ENCODE measurements at places on chromosomes 6 and 20.

DNA sequence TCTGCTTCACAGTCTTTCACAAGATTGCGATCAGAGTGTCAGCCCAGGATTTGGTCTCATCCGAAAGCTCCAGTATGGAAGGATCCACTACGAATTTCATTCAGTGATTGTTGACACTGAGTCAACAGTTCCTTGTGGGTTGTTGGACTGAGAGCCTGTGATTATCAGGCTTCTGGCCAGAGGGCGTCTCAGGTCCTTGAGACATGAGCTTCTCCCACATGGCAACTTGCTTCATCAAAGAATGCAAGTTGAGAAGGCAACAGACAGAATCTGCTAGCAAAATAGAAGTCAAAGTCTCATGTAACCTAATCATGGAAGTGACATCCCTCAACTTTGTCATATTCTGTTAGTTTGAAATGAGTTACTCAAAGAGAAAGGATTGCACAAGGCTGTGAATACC is 40.5 kb upstream of the PKHD1 start:
- DNase-seq, result no peak

- no peak for DNase-seq
Observed at GRCh38 chr6:36514554-36515456, 32.5 kb downstream of the STK38 start.

- DNase-seq, result no peak
Observed at GRCh38 chr6:33826537-33826936, 22.7 kb upstream of the MLN start.

GRCh38 chr6:24272553-24272952 is 85.3 kb downstream of the DCDC2 start:
- no peak for DNase-seq

DNA sequence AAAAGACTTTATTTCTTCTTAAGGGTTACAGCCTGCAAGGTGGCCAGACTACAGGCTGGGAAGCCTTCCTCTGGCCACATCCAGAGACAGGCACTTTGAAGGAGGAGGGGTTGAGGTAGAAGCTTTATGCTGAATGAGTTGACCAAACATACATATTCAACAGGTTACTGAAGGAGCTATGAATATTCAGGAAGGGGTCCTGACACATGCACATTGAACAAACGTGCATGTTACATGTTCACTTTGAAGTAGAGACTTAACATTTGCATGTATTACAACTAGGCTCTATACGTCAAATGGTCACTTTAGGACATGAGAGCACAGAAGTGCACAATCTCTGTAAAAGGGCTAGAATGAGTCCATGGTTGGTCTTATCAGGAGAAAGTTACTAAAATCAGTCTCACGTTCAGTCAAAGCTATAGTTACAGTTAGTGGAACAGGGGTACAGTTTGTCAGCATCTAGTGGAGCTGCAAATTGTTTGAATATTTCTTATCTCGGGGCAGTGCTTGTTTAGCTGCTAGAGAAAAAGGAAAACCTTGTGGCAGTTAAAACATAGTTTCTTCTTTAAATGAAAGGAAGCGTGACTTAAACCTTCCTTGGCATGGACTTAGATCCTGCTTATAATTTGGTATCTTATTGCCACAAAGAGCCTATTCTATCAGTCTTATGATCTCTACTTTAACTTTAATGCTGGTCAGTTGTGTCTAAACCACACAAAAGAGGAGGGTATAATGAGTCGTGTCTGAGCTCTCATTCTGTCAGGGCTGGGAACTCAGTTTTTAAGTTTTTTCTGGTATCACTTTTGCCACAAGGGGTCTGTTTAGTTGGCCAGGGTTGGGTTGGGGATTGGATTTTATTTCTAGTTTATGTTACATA is 4.6 kb upstream of the ZSCAN9 start:
- DNase-seq, result no peak

DNA sequence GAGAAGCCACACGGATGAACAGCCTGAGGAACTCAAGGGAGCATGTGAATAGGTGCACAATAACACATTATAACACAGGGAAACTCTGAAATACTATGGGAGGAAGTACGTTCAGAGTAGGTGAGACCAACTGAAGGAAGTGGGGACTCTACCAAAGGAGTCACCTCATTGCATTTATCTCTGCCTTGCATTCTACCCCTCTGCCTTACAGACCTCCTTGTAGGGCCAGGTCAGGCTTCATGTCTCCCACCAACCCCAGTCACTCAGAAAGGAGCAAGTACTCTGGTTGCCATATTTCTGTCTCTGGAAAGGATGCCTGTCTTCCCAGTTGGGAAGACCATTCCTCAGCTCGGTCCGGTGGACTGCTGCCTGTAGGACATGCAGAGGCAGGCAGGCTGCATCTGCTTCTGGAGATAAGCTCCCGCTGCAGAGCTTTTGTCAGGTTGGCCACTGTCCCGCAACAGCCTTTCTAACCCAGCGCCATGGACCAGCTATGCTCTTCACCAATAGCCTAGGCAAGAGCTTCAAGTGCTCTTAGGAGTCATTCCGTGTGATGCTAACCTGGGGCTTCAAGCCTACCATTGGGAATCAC is 51.6 kb upstream of the ASIP start:
- no peak for DNase-seq

- DNase-seq, result peak; percentile 54
Observed at GRCh38 chr6:52399511-52400312, 20.4 kb upstream of the EFHC1 start.

- no peak for DNase-seq
Observed at GRCh38 chr6:170236131-170236836, 54.6 kb downstream of the DLL1 start.

GRCh38 chr6:133435065-133435728 is 194.0 kb downstream of the EYA4 start:
- no peak for DNase-seq

DNA sequence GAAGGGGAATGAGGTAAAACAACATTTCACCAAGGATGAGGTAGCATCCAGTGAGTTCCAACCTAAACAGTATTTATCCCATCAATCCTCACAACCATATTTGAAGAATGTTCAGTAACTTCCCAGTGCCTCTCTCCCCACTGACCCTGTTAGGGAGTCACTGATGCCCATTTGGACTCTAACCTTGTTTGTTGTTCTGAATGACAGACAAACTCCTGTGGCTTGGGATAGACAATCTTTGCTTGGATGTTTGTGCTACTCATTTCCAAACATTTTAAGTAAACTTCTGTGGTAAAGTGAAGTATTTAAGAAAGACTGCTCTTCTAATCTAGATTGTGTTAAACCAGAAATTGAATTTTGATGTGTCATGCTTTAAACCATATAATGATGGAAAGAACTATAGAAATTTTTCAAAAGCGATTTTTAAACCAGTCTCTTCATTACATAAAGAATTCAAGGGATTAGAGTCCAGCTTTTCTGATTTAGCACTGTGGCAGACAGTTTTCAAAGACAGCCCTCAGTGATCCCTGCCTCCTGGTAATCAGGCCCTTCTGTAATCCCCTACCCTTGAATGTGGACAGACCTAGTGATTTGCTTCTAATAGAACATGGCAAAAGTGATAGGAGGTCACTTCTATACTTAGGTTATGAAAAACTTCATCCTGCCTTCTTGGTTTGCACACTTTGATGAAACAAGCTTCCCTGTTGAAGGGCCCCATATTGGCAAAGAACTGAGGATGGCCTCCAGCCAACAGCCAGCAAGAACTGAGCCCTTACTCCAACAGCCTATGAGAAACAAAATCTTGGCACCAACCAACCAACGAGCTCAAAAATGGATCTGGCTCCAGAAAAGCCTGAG is 191.6 kb downstream of the DST start:
- no peak for DNase-seq

- DNase-seq, result no peak
Observed at GRCh38 chr6:138275976-138276375, 57.7 kb upstream of the PBOV1 start.

DNA sequence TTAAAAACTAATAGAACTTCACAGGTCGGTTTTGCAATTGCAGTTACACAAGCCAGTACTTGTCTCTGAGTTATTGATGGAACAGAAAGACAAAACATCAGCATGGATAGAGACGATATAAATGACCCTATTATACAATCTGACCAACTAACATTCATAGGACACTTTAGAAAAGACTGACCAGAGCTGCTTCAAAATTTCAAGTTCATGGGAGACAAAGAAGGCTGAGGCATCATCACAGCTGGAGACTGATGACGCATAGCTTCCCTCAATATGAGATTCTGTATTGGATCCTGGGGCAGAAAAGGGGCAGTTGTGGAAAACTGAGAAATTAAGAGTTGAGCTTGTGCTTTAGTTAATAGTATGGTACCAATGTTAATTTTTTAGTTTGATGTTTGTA is 174.0 kb downstream of the THBS2 start:
- DNase-seq, result no peak

DNA sequence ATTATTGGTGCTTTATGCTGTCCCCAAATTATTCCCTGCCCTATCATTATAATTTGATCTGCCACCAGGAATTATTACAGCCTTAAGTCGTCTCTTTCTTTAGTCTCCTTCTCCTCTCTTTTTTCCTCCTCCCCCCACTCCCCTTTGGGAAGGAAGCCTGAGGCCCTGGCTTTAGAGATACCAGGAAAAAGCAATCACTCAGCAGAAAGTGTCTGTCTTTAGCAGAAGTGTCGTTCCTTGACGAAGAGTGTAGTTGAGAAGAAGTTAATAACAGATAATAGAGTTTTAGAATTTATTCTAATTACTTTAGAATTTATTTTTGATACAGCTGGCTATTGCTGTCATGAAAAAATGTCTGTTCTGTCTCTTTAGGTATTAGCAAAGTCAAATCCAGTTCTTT is 16.5 kb downstream of the LIN28B start:
- no peak for DNase-seq

DNA sequence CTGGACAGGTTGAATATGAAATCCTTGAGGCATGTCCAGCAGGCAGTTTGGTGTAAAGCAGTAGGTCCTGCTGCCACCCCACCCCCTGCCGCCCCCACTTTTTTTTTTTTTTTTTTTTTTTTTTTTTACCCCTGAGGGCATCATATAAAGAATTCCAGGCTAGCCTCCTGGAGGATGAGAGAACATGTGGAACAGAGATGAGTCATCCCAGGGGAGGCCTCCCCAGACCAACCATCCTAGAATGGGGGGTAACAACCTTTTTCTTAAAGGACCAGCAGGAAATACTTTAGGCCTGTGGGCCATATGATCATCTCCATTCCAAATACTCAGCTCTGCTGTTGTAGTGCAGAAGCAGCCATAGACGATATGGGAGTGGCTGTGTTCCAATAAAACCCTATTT is 170.9 kb downstream of the GJA10 start:
- no peak for DNase-seq

DNA sequence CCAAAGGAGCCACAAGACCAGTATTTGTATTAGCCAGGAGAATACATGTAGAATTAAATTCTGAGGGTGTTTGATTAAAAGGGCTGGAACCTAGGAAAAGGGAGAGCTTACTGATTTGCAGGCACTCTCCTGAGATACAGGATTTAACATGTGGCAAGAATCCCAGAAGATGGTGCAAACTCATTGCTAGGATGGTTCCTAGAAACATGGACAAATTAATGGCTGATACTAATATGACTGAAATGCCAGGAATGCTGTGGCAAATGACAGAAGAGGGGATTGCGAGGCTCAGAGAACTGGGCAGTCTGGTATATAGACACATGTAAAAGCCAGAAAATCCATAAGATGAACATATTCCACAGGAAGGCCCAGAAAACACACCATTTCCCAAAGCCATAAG is 118.1 kb downstream of the RWDD2A start:
- no peak for DNase-seq

DNA sequence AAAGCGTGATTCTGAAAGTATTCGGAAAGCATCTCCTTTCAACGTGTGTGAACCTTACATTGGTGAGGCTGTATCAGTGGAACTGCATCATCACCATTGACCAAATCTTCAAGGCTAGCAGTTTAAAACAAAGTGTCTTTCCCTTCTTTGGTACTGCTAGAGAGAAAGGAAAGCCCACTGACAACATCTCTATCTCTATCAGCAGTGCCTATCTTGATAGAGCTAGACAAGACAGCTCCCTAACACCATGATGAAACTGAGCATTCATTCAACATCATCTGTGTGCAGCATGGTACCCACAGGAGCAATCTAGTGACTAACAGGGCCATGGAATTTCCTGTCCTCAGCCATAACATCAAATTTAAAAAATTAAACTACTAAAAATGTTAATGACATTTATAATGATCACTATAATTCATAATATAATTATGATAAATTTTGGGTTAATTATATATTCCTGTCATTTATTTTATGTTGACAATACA is 31.5 kb upstream of the EDN1 start:
- DNase-seq, result no peak

Data from frontal cortex (tissue), 4 donors.